ENCODE measurements at places on chromosomes 1 and 21.

DNA sequence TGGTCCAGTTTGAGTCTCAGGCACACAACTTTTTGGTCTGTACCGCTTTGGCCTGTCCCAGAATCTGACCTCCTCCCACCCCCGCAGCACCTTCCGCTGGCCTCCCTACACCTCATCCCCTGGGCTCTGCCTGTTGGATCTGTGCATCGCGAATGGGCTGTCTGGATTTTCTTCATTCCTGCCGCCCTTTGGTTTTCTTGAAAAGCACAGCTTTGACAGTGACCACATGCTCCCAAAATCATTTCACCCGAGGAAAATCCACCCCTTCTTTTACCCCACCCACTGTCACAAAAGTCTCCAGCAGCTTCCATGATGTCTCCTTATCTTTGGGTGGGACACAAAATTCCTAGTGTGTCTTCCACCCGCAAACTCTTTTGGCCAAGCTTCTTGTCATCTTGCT, 65.0 kb upstream of the SSX2IP start:
- DNase-seq = no peak

- peak; percentile 31 for DNase-seq
Measured at GRCh38 chr1:41222496-41222895, 19.6 kb downstream of the SCMH1 start.

DNA sequence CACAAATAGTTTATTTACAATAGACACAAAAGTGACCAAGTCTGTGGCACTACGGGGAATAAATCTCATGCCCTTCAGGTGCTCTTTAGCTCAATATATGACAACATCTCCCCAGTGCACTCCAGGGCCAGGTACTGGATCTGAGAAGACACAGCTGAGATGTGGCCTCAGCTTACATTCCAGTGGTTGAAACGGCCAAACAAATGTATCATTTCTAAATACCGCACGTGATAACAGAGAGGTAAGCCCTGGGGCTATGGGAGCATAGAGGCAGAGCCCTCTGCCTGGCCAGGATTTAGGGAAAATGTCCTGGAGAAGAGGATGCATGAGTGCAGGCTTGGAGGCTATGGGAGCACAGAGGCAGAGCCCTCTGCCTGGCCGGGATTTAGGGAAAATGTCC, 630.5 kb downstream of the SMYD3 start:
- DNase-seq = no peak

DNA sequence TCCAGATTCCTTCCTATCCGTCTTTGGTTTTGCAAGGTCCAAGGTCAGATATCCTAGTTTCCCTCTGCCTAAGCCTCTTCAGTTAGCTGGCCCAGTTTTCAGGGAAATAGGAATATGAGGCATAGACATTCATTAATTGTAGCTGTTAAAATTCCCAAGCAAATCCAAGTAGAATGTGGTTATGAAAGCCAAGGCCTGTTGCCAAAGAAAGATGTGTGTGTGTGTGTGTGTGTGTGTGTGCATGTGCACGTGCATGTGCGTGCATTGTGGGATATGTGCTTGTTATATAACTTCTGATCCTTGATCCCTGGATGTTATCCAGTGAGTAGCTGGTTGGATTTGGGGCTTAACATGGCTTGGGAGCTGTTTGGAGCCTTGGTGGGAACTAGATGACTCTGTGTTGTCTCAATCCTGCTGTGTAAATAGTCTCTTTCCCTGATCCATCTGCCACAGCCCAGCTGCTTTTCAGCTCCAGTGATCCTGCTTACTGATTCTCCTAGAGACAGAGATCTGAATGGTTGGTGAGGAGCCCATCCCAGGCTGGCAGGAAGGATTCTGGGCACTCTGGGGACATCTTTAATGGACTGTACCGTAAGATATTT, 70.6 kb upstream of the GCLM start:
- no peak for DNase-seq

DNA sequence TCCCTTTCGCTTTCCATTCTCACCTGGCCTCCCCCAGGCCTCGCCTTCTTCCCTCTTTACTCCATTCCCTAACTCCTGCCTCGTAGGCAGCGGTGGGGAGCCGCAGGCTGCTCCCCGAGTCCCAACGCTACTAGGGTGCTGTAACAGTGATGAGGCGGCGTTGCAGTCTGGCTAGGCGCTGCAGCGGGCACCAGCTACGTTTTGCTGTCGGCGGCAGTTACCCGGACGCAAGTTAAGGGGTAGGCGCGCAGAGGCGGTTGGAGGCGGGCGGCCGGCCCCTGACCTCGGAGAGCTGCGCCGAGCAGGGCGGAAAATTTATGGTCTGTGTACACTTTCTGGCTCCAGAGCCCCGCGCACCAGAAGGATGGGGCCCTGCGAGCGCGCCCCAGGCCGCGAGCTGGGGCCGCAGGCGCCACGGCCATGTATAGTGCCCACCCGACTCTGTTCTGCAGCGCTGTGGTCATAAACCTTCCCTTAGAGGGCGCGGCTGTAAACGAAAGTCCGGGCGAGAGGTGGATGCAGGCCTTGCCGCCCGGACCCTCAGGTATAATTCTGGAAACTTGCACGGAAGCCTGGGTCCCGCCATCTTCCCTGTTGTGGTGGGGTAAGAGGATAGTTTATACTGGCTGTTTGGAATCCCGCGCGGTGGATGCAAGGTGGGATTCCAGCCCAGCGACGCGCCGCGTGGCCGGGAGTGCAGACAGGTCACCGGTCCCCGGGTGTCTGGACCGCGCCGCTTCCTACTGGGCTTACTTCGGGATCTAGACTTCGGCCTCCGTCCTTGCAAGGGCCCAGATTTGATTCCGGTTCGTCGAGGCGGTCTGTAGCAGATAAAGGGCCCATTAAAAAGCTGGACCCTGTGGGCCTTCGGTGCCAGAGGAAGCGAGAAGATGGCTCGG, 15.0 kb downstream of the HLX start:
- no peak for DNase-seq

DNA sequence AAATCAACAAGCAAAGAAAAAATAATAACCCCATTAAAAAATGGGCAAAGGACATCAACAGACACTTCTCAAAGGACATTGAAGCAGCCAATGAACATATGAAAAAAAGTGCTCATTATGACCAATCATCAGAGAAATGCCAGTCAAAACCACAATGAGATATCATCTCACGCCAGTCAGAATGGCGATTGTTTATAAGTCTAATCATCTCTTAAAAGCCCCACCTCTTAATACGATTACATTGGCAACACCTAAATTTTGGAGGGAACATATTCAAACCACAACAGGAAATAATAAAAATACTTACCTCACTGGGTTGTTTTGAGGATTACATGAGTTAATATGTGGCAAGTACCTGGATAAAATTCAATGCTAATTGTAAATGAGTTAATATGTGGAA, 57.1 kb upstream of the PLPPR4 start:
- DNase-seq = no peak

DNA sequence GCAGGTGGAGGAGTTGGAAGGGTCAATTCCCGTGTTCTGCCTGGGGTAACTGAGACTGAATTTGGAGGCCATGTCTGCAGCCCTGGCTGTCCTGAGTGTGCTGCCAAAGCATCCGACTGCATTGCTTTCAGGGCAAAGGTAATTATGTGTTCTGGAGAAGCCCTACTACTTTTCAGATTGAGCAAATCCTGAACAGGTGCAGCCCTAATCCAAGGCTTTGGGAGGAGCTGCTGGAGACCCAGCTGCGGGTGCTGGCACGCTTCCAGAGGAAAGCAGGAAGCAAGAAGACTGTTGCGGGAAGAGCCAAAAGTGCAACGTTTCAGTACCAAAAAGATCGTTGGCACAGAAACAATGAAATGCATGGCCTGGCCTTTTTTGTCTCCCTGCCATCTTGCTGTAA, 73.7 kb upstream of the NRIP1 start:
- DNase-seq = no peak

GRCh38 chr1:116573431-116574095, 2.7 kb upstream of the CD58 start:
- DNase-seq = no peak

DNA sequence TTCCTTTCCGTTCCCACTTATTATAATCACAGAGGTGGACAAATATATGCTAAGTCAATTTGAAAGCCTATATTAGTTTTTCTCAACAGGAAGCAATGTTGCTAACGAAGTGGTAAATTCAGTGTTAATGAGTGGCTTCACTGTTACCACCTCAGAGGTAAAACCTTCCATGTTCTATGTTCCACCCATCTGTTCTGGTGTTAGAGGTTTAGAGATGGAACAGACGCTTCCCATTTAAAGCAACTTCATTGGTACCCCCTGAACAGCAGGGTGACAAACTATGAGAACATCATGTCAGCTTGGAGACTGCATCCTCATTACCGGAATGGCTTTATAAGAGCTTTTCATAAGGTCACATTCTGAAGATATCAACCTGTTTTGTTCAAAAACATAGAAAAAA, 77.9 kb downstream of the ZNF644 start:
- DNase-seq = no peak

GRCh38 chr21:34280389-34280795, 83.4 kb upstream of the KCNE2 start:
- no peak for DNase-seq

- peak; percentile 83 for DNase-seq
Measured at GRCh38 chr1:16026723-16027484, 5.1 kb downstream of the CLCNKA start.

GRCh38 chr1:215793180-215793579, 226.1 kb downstream of the KCTD3 start:
- DNase-seq = peak; percentile 20

DNA sequence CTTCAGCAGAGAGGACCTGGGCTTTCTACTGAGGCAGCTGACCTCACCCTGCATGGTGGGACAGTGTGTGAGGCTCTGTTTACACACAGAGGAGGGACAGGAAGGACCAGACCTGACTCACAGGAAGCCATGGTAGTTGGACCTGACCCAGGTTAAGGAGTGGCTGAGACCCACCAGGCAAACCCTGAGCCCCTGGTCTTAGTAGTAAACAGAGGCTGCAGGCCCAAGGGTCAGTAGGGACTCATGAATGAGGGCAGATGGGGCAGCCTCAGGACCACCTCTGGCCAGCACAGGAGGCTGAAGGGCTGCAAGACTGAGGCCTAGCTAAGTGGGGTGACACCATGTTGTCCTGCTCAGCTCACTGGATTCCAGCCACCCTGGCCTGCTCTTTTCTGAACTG, 273.2 kb downstream of the GRIK3 start:
- DNase-seq = no peak

DNA sequence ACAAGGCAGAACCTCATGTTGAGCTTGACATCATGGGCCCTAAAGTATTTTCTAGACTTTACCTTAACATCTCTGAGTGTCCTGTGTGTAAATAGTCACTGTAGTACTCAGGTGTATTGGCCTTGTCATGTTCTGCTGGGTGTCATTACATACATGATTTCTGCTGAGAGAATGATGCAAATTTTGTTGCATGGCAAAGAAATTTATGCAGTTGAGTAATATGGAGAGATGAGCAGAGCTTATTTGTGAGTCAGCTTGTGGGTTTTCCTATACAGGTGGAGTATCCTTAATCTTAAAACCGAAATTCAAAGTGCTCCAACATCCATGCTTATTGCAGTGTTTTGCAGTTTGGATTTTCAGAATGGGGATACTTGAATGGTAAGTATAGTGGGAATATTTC, 36.6 kb downstream of the RGL1 start:
- DNase-seq = no peak

- peak; percentile 65 for DNase-seq
Measured at GRCh38 chr1:225554216-225554812, 98.6 kb downstream of the ENAH start.

- DNase-seq = no peak
Measured at GRCh38 chr1:114715952-114716303, 643 bp downstream of the NRAS start.

- DNase-seq = no peak
Measured at GRCh38 chr1:5909576-5910275, 82.5 kb downstream of the NPHP4 start.

DNA sequence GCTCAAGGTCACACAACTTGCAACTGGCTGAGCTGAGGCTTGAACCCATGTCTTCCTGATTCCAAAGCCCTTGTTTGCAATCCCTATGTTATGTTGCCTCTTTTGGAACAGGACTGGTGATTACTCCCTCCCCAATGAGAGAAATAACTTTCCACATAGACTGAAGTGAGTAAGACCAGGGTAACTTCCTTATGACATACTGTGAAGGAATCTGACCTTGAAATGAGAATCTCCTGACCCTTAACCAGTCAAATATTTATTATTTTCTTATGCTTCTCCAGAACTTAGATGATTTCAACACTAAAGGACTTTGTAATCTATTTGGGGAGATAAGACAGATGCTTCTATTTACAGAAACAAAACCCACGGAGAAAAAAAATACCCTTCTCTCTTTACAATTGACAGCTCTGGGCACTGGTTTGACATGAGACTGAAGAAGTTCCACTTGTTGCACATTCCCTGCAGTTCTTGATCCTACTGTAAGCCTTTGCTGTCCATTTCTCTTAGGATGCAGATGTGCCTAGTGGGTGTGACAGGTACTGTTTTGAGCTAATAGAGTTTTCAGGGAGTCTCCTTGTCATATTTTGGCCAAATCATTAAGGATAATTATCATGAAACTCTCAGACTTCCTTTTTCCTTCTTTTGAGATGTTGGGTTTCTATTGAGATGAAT, 3.9 kb upstream of the RPTN start:
- DNase-seq = no peak

GRCh38 chr21:33031152-33031911, 5.6 kb downstream of the OLIG2 start:
- DNase-seq = no peak

- no peak for DNase-seq
Measured at GRCh38 chr1:194309697-194310096, 1123.3 kb upstream of the B3GALT2 start.

DNA sequence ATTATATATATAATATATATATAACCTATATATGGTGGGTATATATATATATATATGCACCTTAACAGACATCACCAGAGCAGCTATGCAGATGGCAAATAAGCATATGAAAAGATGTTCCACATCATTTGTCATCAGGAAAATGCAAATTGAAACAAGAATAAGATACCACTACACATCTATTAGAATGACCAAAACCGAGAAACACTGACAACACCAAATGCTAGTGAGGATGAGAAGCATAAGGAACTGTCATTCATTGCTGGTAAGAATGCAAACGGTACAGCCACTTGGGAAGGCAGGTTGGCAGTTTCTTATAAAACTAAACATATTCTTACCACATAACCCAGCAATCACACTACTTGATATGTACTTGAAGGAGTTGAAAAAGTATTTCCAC, 219.8 kb upstream of the PRMT6 start:
- DNase-seq = no peak

DNA sequence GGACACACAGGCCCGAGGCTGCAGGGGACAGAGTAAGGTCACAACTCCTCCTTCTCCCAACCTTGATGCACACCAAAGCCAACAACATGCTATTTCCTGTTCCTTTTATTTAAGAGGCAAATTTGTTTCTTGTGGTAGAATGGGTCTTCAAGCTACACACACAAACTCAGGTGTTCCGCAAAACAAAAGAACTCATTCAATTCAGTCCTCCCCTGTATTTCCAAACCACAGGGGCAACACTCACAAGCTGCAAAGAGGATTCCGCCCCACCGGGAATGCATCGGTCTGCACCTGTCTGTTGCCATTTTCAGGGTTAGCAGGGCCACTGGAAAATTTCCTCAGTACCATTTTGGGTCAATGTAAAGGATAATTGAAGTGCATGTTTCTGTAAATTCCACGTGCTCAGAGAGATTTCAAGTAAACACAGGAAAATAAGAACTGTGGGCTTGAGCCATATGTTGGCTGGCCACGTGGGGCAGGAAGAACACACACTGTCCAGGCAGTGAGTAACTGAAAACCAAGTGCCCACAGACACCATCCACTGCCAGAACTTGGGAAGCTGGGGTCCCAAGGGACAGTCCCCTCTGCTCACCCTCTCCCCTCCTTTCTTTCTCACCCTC, 145.2 kb upstream of the ERG start:
- no peak for DNase-seq

GRCh38 chr1:18302788-18303413, 177.8 kb upstream of the KLHDC7A start:
- DNase-seq = peak; percentile 43

- no peak for DNase-seq
Measured at GRCh38 chr1:49297783-49298182, 521.1 kb upstream of the BEND5 start.
